ENCODE measurements at places on chromosomes 3 and 15. TPM values are rescaled to one million over a fixed set of nuclear protein-coding genes. Genes with fewer than 3 reads are reported as not detected.

GRCh38 chr3:193662757-193663322, 69.8 kb downstream of the OPA1 start:
- no peak for DNase-seq

DNA sequence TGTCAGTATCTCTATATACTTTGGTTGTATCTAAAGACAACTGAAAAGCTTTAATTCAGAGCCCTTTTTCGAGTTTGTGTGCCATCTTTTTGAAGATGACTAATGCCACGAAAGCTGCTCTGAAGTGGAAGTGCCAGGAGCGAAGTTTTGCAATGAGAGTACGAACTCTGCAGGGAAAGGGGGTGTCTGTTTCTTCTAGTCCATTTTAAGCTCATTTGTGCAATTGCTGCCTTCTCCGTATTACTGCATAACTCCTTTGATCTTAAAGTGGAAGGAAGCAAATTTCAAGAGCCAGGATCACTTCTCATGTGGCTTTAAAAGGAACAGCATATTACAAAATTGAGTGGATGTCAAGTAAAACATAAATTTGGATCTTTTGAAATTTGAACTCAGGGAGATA, 245.3 kb downstream of the FEZF2 start:
- DNase-seq, result no peak

GRCh38 chr3:17088602-17089313, 204.0 kb downstream of the PLCL2 start:
- no peak for DNase-seq

GRCh38 chr3:10173926-10174435, 9.3 kb downstream of the IRAK2 start:
- peak; percentile 63 for DNase-seq

- DNase-seq, result no peak
Observed at GRCh38 chr3:126732281-126733060, 28.4 kb downstream of the CHCHD6 start.

DNA sequence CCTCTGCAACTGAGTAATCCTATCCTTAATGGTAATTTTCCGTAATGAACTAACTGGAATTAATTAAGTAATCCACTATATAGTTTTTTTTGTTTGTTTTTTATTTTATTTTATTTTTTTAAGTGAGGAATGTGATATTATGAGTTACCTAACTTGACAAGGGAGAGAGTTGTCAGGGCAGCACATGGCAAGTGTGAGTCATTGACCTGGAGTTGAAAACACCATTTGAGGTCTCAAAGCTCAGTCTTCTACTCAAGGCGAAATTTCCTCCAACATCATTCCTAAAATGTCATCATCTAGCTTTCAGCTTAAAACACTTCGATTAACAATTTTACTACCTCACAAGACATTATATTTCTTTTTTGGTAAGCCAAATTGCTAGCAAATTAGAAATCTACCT, 87.8 kb downstream of the NECTIN3 start:
- peak; percentile 28 for DNase-seq

DNA sequence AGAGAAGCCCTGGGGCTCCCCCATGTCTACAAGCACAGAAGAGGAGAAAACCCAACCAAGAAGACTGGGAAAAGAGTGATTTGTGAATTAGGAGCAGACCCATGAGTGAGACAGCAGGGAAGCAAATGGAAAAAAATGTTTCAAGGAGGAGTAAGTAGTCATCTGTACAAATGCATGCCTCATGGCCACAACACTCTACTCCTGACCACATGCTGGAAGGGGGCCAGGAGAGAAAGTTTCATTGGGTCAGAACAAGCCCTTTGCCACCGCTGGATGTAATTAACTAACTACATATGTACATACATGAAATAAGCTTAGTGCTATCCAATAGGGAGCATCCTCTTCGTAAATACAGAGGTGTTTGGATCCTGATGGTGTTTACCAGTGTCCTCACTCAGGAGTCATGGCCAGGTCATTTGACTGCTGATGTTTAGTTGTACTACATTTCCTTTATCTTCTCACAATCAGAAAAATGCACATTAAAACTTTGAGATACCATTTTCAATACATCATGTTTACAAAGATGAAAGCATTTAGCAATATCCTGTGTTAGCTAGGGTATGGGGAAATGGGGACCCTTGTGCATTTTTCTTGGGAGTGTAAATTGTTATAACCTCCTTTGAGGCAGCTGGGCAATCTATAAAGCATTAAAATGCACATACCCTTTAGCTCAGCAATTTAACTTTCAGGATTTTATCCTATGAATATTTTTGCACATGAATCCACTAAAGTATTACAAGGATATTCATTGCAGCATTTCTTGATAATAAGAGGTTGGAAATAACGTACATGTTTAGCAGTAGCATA, 27.1 kb downstream of the CLRN1 start:
- peak; percentile 68 for DNase-seq

GRCh38 chr3:119628816-119629445, 31.2 kb downstream of the PLA1A start:
- peak; percentile 14 for DNase-seq

GRCh38 chr15:66035901-66036300, 166.6 kb downstream of the RAB11A start:
- no peak for DNase-seq

GRCh38 chr3:49842843-49843517, 13.4 kb downstream of the TRAIP start:
- no peak for DNase-seq

DNA sequence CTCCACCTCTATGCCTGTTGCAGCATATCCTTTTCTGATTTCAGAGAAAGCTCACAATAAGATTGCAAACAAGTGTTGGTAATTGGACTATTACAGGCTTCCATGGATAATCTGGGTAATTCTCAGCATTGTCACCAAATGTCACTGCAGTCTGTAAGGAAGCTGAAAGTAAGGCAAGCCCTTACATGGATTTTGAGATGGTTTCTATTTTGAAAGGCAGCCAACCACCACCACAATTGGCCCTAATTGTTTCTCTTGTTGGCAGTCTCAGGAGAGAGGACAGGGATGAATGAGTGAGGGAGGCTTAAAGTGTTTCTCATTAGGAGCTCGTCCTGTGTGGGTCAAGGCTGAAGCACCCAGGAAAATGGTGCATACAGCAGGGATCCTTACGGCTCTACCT, 879.9 kb downstream of the TUSC7 start:
- DNase-seq, result no peak

- DNase-seq, result peak; percentile 48
Observed at GRCh38 chr3:23172059-23172458, 31.1 kb upstream of the UBE2E2 start.

DNA sequence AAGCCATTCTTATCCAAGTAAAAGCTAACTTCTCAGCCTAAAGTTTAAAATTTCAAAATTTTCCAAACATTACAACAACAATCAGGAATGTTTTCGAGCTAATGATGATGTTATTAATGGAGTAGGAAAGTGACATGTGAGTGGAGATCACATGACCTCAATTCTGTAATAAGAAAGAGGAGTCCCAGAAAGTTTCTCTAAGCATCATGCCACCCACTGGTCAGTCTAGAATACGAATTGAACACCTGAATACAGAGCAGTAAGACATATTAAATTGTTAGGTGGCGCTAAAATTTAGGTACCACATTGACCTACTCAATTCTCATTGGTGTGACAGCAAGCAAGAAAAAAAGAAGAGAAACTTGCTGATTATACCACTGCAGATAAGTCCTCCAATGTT, 163.9 kb downstream of the DCLK3 start:
- DNase-seq, result no peak

GRCh38 chr15:81301815-81302399, 22.0 kb downstream of the STARD5 start:
- no peak for DNase-seq

- DNase-seq, result no peak
Observed at GRCh38 chr15:73437543-73438109, 5.3 kb upstream of the REC114 start.

GRCh38 chr15:86591994-86592735, 512.5 kb downstream of the AGBL1 start:
- DNase-seq, result no peak

DNA sequence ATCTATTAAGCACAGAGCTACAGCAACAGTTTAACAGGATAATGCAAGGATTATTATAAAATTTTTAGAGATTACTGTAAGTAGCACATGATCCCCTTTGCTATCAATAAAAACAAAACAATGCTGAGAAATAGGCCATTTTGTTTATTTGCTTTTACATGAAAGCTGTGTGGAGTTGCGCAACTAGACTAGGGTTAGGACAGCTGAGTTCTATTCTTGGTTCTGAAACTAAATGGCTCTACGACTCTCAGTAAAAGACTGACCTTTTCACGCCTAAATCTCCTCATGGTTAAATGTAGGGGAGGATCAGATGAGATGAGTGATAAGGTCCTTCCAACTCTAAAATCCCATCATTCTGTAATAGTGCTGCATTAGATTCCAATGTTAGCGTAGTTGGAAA, 25.0 kb downstream of the KCNMB2 start:
- DNase-seq, result no peak

DNA sequence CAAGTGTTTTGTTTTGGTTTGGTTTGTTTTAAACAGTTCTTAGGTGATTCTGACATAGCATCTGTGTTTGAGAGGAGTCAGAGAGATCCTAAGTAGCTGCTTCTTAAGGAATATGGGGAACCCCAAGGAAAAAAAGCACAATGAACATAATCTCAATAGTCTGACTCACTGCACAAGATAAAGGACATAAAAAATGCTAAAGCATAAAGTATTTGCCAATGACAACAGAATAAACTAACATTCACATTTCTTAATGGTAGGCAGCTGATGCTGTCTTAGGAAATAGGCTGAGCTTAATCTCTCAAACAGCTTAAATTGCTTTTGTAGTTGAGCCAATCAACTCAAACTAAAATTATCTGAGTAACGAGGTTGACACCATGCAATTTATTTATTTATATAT, 2.9 kb downstream of the NCEH1 start:
- DNase-seq, result peak; percentile 13

- DNase-seq, result no peak
Observed at GRCh38 chr3:112646623-112647022, 5.7 kb upstream of the CCDC80 start.

DNA sequence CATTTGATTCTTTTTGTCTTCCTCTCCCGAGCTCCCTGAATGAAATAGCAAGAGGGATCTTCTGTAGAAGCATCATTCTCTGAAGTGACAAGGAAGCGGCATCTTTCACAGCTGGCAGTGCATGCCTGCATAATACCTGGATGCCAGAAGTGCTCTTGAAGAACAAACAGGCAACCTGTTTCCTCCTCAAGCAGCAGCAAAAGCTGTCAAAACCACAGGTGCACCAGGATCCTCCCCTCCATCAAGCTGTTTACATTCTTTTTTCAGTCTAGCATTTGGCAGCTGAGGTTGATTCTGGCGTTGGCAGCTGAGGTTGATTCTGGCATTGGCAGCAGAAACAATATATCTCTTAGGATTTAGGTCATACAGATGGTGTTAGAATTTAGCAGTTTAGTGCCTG, 979.0 kb downstream of the TUSC7 start:
- DNase-seq, result no peak

DNA sequence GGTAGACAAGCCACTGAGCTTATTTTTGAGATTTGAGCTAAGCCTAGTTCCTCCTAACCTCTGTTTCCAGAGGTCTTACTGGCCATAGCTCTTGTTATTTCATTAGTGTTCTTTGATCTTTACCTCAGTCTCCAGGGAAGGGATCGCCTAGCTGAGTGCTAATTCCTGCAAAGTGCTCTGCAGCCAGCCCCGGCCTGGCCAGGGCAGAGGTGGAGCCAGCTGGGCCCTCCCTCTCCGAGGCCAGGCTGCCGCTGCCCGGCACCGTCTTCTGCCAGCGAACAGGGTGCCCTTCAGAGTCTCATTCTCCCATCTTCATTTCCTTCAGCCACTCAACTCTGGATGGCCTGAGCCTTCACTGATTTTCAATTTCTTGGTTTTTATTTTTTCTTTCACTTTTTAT, 19.7 kb downstream of the FAN1 start:
- DNase-seq, result no peak

DNA sequence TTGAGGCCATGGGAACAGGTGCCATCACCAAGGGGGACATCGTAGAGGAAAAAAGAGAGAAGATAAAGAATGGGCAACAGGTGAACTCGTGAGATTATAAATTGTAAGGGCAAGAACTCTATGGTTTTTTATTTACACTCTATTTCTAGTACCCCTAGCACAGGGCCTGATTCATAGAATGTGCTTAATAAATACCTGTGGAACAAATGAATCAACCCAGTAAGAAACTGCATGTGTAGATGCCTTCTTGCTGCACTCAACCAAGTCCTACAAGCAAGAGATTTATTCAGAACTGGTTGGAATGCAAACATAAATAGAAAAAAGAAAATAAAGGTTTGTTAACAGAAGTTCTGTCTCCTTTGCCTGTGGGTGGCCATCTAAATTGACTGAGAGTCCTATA, 18.7 kb upstream of the KPNA1 start:
- DNase-seq, result peak; percentile 35

GRCh38 chr15:50558012-50558411, 11.5 kb upstream of the USP50 start:
- DNase-seq, result no peak

- DNase-seq, result no peak
Observed at GRCh38 chr15:39584266-39584659, 3.4 kb downstream of the THBS1 start.

GRCh38 chr3:29280404-29281093, at the start of gene RBMS3:
RBMS3 (plus strand) TSS chr3:29281071.
- DNase-seq, result peak; percentile 91

GRCh38 chr3:143056372-143056771, 55.0 kb downstream of the U2SURP start:
- no peak for DNase-seq

DNA sequence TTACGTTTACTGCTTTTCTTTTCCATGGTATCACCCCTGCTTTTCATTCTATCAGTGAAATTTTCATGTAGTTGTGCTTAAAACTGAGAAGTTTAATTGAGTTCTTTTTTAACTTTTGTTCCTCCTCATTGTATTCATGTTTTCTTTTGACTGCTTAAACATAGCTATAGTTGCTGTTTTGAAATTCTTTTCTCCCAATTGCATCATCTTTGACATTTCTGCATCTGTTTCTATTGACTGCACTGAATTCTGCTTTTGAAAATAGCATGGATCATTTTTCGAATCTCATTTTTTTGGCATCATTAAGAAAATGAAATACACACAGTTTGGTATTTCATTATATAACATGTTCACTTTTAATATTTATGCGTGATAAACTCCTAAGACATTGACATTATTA, 694.9 kb downstream of the MECOM start:
- DNase-seq, result no peak

- peak; percentile 56 for DNase-seq
Observed at GRCh38 chr3:4474683-4475490, 7.8 kb upstream of the SUMF1 start.

The SLC28A1 gene
- total RNA-seq, result 0.17 TPM

The ANKUB1 gene
- total RNA-seq, result not detected

The PLA2G4E gene
- 0.45 TPM for total RNA-seq

The ALS2CL gene
- 57.5 TPM for total RNA-seq

The PRSS50 gene
- under 0.01 TPM for total RNA-seq

The MITF gene
- total RNA-seq, result 8.3 TPM

The MAGI1 gene
- 15.2 TPM for total RNA-seq
